ENCODE measurements at places on chromosomes 7 and 10.

DNA sequence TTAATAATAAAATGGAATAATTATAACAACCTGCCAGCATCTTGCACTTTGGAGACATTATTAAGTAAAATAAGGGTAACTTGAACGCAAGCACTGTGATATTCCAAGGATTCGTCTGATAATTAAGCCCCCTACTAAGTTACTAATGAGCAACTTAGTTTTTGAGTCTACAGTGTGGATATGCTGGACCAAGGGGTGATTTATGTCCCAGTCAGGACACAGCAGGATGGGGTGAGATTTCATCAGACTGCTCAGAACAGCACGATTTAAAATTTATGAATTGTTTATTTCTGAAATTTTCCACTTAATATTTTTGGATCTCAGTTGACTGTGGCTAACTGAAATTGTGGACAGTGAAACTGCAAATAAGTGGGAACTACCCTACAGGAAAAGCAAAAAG is 182.8 kb upstream of the PHF14 start:
- no peak for DNase-seq

DNA sequence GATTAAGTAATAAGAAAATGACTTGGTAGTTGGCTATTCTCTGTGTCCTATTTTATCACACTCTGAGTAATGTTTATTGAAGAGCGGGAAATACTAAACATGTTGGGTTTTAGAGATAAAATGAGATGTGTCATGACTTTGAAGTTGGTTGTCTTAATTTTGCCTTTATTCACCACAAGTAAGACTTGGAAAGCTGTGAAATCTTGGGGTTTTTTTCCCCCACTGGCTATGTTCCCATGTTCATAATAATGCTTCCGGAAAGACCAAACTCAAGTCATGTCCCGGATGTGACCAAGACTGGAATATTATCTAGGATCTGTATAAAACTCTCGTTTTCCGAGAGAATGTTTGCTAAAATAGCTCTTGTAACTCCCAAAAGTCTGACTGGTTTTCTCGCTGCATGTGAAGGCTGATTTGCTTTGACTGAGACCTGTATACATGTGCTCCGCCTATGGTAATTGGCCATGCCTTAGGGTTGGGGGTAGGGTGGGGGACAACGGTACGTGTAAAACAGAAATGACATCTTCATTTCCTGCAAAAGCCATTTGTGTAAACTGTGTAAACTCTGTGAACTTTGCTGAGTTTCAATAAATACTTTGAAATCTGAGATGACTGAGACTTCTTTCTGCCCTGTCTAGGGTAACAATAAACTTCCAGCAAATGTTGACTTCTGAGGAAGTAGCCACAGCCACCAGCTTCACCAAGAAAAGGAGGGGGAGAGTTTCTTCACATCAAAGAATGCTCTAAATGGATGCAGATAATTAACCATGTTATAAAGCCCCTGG is 169.6 kb downstream of the ZNF365 start:
- no peak for DNase-seq

DNA sequence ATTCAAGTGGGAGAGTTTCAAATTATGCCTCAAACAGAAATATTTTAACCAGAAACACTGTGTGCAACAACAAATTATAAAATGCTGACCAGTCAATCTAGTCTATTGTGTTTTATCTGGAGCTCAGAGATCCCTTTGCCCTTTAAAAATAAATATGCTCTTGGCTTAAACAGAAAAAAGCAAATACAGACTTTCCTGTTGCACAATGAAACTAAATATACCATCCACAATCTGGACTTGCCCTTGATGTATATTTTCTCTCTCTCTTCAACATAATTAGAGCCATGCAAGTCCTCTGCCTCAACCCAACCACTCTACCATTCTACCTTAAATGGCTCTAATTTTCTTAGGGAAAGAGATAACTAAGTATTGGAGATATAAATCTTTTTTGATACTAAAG is 34.9 kb downstream of the ASAH2 start:
- no peak for DNase-seq

DNA sequence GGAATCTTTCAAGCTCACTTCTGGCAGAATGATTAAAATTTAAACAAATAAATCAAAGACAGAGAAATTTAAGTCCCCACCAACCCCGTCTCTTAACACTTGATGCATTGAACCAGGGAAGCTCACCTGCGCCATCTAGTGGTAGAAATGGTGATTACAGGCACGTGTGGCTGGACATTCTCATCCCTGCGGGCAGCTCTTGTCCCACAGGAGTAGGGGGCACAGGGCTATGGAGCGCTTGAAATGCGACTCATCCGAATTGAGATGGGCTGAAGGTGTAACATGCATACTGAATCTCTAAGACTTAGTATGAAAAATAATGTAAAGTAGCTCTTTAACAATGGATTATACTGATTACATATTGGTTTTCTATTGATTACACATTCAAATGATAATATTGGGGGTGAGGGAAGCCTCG is 24.8 kb upstream of the SLIT1 start:
- peak; percentile 41 for DNase-seq

DNA sequence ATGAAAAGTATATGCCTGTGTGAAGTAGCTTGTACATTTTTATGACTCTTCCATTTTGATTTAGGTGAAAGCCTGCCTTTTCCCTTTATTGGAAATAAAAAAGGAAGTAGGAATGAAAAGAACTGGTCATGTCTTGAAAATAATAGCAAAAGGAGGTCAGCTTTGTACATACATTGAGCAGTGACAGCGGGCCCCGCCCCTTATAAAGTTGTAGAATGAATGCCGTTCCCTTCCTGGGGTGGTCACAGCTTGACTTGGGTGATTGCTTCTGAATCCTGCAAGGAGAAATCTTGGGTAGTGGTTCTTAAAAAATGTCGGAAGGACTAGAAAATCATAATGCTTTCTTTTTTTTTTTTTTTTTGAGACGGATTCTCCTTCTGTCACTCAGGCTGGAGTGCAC is 31.7 kb downstream of the CAMK1D start:
- DNase-seq: no peak

DNA sequence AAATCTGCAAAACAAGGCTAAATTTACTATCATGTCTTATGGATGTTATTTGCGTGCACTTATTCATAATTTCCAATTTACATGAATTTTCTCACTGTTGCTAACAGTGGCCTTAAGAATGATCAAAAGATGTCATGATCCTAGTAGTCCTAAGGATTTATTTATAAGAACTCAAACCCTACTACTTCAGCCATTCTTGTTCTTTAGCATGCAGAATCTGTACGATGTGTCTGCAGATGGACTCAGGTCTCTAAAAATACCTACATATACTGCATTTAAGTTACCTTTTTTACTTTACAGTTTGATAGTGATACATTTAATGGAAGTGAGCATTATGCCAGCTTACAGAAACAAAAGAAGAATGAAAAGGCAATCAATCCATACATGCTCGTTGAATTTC is 91.2 kb downstream of the ZNF277 start:
- DNase-seq: no peak

DNA sequence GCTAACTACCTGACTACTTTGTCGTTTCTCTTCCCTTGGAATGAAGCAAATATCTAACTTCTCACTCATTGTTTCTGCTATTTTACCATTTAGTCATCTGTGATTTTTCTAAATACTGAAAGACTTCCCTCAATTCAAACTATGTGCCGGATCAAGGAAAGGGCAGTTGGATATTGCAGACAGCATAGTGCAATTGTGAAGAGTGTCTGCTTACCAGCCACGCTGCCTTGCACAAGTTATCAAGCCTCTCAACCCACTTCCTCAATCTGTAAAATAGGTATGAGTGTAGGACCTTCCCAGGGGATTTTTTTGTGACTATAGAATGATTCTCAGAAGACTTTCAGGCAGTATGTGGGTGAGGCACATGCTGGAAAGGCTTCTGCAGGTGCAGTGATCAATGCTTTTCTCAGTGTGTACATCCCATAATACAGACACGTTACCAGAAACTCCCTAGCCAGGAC is 54.3 kb downstream of the EGFR start:
- DNase-seq: no peak

- DNase-seq: no peak
Observed at GRCh38 chr10:7082967-7083366, 327.9 kb downstream of the SFMBT2 start.

- DNase-seq: no peak
Observed at GRCh38 chr7:90345595-90346335, 751 bp upstream of the GTPBP10 start.

- DNase-seq: no peak
Observed at GRCh38 chr7:43490016-43490415, 92.9 kb upstream of the STK17A start.

DNA sequence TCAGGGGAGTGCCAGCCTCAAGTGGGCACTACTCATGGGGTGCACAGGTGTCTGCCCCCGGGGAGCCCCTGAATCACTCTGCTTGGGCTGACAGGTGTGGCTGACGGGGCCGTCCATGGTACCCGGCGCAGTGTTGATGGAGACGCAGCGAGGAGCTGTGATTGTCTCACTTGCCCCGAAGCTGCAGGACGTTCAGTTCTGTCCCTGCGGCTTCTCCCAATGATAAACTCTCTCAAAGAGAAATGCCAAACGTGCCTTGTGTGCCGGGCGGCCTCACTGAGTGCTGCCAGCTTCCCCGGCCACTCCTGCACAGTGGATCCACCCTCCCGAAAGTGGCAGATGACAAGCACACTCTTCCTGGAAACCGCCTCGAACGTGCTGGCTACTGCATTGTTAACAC is 203.2 kb downstream of the DNAJB6 start:
- DNase-seq: no peak

DNA sequence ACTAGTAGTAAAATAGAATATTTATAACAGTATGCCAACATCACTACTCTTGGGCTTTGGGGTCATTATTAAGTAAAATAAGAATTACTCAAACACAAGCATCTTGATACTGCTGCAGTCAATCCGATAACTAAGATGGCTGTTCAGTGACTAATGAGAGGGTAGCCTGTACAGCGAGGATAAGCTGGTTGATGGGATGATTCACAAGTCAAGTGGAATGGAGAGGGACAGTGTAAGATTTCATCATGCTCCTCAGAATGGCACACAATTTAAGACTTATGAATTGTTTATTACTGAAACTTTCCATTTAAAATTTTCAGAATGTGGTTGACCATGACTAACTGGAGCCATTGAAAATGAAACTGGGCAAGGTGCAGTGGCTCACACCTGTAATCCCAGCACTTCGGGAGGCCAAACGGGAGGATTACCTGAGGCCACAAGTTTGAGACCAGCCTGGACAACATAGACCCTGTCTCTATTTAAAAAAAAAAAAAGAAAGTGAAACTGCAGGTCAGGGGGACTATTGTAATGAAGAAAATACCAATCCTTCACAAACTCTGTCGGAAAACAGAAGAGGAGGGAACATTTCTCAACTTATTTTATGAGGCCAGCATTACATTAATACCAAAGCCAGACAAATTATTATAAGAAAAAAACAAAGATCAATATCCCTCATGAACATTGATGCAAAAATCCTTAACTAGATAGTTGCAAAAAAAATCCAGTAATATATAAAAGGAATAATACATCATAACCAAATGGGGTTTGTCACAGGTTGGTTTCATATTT is 11.2 kb downstream of the AVL9 start:
- no peak for DNase-seq

DNA sequence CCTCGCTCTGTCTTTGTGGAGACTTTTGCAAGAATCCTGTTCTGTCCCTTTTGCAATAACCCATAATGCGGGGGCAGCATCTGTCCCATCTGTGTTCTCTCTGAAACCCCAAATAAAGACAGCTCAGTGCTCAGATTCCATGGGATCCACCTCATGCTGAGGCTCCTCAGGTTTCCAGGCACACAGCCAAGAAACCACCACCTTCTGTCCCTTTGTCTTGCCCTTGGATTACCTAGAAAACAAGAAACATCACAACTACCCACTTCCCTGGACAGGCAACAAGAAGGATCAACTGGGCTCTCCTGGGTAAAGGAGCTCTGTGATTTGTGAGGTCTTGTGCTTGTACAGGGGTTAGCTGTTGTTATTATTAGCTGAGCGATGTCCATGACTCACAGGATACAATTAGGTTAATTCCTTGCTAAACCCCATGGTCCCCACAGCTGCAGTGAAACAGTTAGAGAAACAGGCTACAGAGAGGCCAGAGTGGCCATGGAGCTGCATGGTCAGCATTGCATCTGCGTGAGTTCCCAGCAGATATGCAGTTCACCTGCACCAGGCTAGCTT is 50.2 kb downstream of the CXCL12 start:
- DNase-seq: no peak

DNA sequence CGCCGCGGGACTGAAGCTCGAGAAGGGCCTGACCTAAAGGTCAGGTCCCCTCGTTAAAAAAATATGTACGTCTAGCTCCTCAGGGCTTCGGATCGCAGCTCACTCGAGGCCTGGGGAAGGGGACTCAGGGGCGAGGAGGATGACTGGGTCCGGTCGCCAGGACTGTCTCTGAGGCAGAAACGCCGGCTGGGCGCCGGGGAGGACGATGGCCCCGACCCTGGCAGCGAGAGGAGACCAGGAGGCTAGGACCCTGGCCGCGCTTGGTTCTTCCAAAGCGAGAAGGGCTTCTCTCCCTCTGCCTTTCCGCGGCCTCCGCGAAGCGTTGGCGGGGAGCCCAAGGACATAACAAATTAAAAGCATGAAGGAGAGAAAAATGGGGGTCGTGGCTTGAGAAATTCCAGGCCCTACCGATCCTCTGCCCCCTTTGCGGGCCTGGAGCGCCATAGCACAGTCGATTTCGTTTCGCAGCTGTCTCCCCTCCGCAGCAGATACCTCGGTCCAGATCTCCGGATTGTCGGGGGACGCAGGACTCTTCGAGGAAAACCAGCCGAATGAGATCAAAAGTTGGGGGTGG is 3.1 kb downstream of the NKX2-3 start:
- no peak for DNase-seq

DNA sequence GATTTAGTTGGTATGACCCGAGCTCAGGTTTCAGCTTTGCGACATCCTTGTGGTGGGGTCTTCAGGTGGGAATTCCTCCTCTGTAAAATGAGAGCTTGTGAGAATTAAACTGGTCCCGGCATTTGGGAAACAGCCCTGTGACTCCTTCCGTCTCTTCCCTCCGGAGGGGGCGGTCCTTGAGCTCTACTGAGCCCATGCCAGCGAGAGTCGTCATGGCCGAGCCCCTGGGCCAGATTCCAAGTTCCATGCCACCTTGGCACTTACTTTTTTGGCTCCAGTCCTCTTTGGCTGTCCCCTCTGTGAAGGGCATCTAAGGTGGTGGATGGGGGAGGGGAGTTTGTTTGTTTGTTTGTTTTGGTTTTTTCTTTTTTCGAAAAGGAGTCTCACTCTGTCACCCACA is 47.6 kb downstream of the GTF2IRD1 start:
- no peak for DNase-seq
